ENCODE measurements at places on chromosomes 1 and 21.

DNA sequence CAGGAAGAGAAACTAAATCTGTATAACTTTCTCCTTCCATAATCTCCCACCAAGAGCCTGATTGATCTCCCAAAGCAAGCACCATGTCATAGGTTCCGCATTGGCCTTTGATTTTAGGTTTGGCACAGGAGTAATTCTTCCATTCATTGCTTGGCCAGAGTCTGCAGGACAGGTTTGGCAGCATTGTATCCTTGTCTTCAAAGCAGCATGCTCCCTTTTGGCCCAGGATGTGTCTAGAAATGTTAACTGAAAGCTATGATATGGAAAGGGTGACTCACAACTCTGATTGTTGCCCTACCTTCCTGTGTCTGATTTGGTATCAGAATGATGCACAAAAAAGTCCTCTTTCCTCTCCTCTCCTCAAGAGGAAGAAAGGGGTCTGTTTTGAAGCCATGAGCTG lies 824.3 kb upstream of the PRMT6 start:
- peak; percentile 4 for DNase-seq

GRCh38 chr1:170307426-170307825 lies 161.7 kb downstream of the NTMT2 start:
- peak; percentile 4 for DNase-seq

GRCh38 chr1:248703674-248704073 lies 1.1 kb upstream of the OR14I1 start:
- no peak for DNase-seq

- DNase-seq = peak; percentile 42
Measured at GRCh38 chr1:203907901-203908300, 46.5 kb downstream of the SNRPE start.

DNA sequence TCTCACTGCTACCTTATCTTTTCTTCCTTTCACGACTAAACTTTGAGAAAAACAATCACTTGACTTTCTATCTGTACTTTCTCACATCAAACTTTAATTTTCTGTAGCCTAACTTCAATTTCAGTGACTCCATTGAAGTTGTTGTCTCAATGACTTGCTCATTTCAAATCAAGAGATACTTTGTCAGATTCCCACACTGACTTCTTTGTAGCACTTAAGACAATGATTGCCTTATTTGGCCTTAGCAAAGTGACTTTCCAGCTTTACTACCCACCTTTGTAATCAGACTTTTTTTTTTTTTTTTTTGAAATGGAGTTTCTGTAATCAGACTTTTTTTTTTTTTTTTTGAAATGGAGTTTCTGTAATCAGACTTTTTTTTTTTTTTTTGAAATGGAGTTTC lies 37.0 kb downstream of the AGO4 start:
- DNase-seq = no peak

GRCh38 chr1:172895050-172895460 lies 155.7 kb downstream of the TNFSF18 start:
- peak; percentile 86 for DNase-seq

GRCh38 chr1:190172651-190173430 lies 304.8 kb downstream of the BRINP3 start:
- peak; percentile 33 for DNase-seq

GRCh38 chr1:115694805-115695204 lies 53.0 kb downstream of the VANGL1 start:
- DNase-seq = no peak

- DNase-seq = peak; percentile 7
Measured at GRCh38 chr1:1510912-1511532, 940 bp upstream of the ATAD3A start.

DNA sequence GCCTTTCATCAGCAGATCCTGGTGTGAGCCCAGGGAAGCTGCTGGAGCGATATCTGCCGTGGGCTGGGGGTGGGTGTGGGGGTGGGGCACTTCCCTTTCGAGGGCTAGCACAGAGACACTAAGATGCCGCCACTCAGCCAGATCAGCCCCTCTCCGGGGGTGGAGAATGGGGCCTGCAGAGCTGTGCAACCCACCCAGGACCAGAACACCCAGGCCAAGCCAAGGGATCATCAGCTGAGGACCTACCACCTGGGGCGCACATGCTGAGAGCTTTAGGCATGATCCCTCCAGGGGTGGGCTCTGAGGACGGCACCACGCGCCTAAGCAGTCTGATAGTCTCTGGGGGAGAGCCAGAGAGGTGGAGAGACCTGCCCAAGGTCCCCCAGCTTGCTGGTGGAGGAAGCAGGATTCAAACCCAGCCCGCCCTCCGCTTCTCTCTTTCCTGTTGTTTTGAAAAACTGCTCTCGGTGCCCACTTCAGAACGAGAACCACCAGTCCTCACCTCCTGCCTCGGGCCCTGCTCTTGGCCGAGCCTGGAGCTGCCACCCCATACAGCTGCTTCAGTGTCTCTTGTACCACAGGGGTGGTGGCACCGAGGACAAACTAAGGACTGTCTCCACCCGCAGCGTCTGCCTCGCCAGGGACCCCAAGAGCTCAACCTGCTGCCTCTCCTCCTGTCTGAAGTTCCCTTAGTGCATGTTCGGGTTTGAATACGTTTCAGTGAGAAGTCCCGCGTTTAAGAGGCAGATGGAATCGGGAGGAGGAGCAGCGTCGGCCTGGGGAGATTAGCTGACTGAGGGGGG lies 39.7 kb upstream of the RUNX3 start:
- no peak for DNase-seq

- DNase-seq = no peak
Measured at GRCh38 chr1:101120868-101121267, 95.3 kb upstream of the DPH5 start.

- peak; percentile 57 for DNase-seq
Measured at GRCh38 chr1:147504801-147505311, 36.4 kb upstream of the BCL9 start.

DNA sequence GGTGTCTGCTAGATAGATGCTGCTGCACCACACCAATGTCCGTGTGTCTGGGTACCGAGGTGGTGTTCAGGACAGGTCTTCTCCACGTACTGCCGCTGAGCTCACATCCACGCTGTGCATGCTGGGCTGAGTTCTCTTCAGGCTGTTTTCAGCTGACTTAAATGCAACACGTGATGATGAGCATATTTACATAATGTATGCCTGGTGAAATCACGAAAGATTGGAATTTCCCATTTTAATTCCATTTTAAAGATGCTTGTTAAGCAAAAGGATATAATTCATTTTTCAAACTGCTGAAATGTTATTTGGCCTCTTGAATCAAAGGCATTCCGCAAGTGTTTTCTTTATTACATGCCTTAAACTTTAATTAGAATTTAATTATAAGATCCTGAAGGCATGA lies 107.9 kb downstream of the FGGY start:
- no peak for DNase-seq

DNA sequence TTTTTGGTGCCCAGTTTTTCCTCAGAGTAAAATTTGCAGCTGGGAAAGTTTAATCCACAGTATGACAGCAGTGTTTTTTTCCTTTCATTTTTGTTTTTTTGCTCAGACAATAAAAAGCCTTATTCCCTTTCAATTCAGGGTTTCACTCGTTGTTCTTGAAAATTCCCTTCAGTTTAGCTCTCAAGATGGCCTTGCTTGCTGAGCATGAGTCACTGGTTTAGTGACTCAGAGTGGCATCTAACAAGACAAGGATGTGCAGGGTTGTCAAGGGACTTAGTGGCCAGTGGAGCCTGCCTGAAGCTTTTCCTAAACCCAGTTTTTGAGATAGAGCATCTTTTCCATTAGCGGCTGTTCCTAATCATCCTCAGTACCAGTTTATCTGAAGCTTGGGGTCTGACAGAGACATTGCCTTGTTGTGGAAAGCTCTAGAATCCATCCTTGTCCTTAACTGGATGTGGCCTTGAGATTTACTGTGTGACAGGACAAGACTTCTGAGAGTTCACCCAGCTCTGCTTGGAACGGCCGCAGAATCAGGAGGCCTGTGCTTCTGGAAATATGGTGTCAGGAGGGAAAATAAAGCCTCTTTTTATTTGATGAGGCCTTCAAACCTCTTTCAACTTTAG lies 48.4 kb upstream of the DNAJC6 start:
- DNase-seq = peak; percentile 66

DNA sequence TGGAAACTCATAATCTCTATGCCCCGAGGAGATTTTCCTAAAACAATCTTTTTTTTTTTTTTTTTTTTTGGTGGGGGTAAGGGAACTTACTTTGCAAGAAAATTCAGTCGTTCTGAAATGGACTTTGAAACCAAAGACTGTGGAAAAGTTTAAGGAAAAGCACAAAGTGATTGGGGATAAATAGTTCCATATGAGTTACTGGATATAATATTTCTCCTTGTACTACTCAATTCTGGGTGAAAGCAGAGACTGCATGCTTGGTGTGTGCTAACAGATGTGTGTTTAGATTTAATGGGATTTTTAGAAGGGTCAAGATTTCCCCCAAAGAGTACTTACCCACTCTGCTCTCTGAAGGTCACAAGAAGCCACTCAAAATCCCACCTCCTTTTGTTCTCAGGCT lies 204.9 kb upstream of the USP24 start:
- no peak for DNase-seq

- DNase-seq = no peak
Measured at GRCh38 chr1:36865602-36865900, 168.8 kb downstream of the GRIK3 start.

GRCh38 chr1:44698138-44698537 lies 23.6 kb downstream of the ARMH1 start:
- no peak for DNase-seq

DNA sequence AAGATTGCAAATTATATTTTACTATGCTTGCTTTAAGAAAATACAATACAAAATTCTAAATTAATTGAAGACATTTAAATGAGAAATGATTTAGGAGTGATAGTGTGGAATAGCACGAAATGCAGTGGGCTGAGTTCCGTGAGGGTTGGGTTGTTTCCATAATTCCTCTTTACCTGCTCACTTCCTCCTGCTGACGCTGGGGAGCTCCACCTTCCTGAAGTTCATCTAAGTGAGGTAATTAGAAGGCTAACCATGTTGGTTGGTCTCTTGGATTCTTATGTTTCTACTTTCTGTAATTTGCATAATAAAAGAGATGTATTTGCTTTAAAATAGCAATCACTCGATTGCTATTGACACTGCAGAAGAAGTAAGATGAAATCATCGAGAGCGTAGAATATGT lies 4.7 kb downstream of the OR14I1 start:
- DNase-seq = no peak

DNA sequence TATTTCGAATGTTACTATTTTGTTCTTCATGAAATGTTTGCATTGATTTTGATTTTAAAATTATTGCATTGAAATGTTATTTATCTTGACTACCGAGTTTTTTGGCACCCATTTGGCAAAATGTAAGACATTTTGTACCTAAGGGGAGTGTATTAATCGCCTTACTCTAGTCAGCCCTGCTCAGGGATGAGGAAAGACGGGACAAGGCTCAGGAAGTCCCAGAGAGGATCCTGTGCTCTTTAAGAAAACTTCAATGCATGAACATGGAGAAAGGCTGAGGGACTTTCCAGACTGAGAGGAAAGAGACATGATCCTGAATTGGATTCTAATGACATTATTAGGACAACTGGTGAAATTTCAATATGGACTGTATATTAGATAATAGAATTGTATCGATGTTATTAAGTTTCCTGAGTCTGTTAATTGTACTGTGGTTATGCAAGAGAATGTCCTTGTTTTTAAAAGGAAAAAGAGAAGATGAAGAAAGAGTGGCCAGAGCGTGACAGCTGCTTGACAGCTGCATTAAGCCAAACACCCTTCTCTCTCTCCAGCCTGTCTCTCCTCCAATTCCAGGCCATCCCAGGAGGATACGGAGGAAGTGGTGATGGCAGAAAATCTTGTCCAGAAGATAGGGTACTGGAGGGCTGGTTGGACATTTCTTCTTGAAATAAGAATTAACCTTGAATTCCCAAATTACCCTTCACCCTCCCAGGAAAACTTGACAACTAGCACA lies 66.0 kb downstream of the PLEKHA6 start:
- peak; percentile 62 for DNase-seq
